Fibroblast of villous mesenchyme (primary cell): ENCODE measurements at places on chromosomes 3 and 15. TPM values are rescaled to one million over a fixed set of nuclear protein-coding genes. Genes with fewer than 3 reads are reported as not detected.

Gene GALNT15
- total RNA-seq: 4.7 and 8.4 TPM in 2 replicates

Gene VEPH1
- 8.6 and 10.3 TPM in 2 replicates for total RNA-seq

Gene RFT1
- 9.0 and 13.4 TPM in 2 replicates for total RNA-seq

Gene ALPK3
- total RNA-seq: 0.86 and 1.3 TPM in 2 replicates

Gene DGKG
- under 0.01 and 0.32 TPM in 2 replicates for total RNA-seq

Gene GP5
- total RNA-seq: 0.32 TPM in 1 of 2 replicates, not detected in the other

Gene GOLGA6L26
- total RNA-seq: not detected in 2 replicates

Gene FRMD4B
- under 0.01 TPM in 2 replicates for total RNA-seq

Gene P2RY12
- total RNA-seq: under 0.01 TPM in 1 of 2 replicates, not detected in the other

Gene BFSP2
- total RNA-seq: not detected in 2 replicates

Gene DUOX2
- not detected in 2 replicates for total RNA-seq

Gene APEH
- 104 and 109 TPM in 2 replicates for total RNA-seq

DNA sequence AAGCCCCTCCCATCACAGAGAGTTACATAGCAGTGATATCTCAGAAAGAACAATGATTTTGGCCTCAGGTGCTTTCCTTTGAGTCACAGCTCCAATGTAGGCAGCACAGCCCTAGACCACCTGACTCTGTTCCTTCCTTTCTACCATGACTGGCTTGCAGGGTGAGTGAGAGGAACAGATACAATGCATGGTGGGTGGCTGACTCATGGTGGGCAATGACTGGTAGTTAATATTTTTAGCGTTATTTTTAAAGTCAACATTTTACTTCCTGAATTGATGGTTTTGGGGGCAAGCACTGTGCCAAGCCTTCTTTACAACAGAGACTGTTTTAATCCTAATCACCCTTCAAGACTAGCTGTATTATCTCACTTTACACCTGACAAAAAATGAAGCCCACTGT lies 32.8 kb upstream of the ST3GAL6 start:
- DNase-seq: no peak

GRCh38 chr15:96887730-96888129 lies 557.2 kb downstream of the NR2F2 start:
- peak; percentile 26 for DNase-seq

DNA sequence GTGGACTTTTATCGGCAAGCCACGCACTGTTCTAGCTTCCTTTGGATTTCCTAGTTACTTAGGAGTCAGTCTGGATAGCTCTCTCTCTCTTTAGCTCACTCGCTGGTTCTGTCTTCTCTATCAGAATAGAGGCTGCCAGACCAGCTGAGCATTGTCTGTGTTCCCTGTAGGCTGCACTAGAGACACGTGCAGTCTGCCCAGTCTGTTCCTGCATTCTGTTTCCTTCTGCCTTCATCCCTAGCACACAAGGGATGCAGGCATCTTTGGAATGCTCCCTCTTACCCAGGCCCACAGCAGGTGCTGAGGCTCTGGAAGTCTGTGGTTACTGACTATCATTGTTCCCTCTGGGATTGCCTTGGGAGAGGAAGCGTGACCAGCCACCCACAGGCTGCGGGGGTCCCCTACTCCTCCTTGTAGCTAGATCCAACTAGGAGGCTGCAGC lies 322.8 kb downstream of the ZNF621 start:
- DNase-seq: peak; percentile 8

DNA sequence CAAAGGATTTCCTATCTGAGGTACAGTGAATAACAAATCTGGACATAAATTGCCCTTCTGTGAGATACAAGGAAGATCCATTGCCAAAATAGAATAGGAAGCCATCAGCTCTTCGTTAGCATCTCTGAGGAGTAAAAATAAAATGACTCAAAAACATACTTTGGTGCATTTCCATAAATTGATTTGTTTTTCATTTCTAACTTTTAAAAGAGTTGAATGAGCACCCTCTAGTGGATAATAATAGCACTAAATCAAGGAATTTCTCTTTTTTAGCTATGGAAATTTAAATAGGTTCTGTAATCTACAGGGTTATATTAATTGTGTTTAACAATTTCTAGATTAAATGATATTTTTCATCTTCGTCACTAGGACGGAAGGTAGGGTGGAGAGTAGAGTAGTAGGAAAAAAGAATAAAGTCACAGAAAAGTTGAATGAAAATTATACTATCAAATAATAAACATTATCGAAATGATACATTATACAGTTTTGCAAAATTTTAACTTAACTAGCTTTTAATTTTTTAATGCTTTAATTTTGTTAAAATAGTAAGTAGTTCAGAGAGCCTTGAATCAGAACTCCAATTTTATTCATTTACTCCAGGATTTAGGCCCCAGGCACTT lies 6.4 kb downstream of the NSUN3 start:
- peak; percentile 39 for DNase-seq

- DNase-seq: peak; percentile 52
Observed at GRCh38 chr3:4290272-4290893, 12.8 kb upstream of the SETMAR start.

DNA sequence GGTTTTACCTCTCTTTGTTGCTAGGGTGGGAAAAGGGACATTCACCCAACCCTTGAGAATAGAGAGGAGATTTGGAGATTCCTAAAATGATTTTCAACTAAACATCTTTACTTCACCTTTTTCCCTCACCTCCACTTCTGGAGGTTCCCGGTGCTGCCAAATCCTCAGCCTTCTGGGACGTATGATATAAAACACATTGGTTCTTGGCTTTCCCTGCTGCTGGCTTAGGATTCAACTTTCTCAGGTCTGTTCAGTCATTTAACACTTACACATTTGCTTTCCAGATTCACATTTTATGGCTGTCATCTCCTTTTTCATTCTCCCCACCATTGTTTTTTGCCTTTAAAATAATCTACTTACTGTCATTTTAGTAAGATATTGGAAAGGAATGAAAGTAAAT lies 106.6 kb downstream of the PIK3R4 start:
- no peak for DNase-seq

DNA sequence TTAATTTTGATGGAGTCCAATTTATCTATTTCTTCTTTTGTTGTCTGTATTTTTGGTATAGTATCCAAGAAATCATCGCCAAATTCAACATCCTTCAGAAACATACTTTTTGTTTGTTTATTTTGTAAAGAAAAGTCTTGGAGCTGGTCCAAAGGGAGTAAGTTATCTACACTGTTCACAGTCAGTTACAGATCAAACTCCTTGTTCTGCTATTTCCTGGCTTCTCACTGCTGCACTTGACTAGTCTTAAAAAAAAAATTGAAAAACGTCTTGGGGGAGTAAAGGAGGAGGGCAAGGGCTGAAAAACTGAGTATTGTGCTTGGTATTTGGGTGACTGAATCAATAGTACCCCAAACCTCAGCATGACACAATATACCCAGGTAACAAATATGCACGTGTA lies 105.6 kb downstream of the NFKBIZ start:
- DNase-seq: no peak

GRCh38 chr3:40103829-40104228 lies 205.7 kb upstream of the EIF1B start:
- no peak for DNase-seq

- no peak for DNase-seq
Observed at GRCh38 chr3:112459750-112460149, 39.5 kb downstream of the BTLA start.

- DNase-seq: peak; percentile 63
Observed at GRCh38 chr15:71011503-71012155, 103.6 kb upstream of the THSD4 start.

DNA sequence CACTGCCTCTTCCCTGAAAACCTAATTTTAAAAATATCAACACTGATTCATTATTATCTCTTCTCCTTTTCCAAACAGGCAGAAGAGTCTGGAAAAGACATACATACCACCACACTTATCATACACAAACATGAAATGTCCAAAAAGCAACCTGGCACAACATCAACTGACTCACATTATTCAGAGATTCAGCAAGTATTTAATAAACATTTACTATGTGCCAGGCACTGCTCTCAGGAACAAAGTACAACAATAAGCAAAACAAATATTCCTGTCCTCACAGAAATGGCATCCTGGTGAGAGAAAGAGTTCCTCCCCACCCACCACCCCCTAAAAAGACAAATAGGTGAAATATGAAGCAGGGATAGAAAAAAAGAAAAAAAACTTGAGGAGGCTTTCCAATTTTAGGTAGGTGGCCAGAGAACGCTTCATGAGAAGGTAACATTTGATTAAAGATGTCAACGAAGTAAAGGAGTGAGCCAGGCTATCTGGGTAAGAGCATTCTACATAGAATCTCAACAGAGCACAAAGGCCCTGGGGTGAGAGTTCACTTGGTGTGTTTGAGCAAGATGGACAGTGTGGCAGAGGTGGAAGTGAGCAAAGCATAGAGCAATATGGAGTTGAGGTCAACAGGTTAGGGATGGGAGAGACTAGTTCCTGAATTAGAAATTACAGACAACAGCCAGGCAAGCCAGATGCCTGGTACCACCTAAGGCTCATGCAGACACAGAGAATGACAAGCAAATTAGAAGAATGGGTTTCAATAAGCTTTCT lies 141.7 kb downstream of the OSBPL10 start:
- DNase-seq: no peak

DNA sequence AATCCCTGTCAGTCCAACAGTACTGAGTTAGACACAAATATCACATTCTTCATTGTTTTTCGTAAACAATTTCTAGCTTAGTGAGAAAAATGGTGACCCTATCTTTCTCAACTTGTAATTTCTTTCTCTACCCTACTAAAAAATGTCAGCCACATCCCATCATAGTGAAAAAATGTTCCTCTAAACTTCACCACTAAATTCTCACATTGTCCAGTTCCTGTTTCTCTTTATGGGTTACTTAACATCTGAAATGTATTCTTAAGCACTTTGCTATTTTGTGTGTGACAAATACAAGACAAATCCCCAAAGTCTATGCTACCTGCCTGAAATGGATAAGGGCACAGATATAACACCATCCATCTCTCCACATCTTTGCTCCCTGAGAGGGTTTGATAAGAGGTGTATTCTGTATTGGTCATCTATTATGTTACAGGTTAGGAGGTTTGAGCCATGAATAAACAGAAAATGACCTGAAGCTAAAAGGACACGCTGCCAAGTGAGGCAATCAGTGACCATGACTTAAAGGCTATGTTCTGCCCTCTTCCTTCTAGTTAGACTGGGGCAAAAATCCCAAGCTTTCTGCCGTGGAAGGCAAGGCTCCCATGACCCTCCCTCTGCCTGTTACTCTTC lies 118.2 kb downstream of the GADL1 start:
- DNase-seq: no peak

DNA sequence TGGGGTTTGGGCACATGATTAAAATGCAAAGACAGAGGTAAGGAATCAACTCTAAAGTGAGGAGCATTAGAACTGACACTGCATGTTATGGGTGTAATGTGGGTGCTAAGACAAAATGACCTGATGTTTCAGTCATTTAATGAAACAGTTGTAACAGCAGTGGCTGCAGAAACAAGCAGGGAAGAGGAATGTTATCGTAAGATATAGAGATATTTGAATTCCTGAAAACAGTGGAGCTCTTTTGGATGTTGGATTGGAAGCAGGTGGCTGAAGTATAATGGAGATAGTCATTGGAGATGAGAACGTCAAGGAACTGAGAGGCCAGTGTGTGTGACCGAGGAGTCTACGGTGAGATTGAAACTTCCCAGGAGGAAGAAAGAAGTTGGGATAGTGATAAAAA lies 1065.2 kb downstream of the ZPLD1 start:
- no peak for DNase-seq

DNA sequence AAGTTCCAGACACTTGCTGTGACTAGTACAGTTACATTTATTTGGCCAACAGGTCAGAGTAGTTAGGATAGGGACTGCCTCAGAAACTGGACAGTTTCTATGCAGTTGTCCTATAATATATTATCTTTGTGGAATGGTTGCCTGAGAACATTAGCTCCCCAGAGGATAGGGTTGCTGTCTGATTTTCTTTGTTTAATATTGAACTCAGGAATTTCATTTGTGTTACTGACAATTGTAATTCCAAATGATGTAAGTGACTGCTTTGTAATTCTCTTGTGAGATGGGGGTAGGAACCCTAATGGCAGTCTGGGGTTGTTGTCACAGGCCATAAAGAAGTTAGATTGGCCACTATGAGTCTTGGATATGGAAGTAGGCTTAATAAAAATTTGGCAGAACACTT lies 2.2 kb downstream of the NXPE3 start:
- no peak for DNase-seq

DNA sequence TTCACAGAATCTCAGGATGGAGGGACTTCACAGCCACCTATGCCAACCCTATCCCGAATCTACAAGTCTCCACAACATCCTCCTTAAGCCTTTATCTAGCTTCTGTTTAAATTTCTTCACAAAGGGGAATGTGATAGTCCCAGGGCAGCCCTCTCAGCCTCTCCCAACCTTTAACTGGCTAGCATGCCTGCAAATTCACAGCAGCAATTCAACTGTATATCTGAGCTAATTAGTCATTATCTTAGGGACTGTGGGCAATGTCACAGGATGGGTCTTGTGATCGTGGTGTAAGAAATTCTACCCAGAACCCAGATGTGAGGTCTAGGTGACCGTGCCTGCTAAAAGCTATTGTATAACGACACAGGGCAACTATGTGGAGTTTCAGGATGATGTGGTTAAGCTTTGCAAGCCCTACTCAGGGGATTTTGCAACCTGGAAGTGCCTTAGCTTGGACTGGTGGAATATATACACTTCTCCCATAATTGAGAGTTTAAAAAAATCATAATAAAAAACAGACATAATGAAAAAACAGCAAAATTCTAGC lies 65.5 kb upstream of the FBN1 start:
- peak; percentile 16 for DNase-seq

DNA sequence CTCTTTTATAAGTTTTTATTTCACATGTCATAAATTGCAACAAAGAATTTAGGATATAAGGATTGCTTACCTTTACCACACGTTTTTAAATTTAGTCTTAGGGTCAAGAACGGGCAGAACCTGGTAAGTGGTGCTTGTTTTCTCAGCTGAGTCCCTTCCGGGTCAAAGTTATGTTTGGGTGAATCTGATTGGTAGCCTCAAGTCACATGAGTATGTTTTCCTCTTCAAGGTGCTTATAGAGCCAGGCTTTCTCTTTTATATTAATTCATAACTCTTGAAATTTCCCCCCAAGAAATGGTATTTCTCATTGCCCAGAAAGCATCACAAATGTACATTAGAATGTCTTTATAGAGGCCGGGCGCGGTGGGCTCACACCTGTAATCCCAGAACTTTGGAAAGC lies 415.7 kb upstream of the ROBO2 start:
- no peak for DNase-seq

- no peak for DNase-seq
Observed at GRCh38 chr3:109224333-109224732, 87.8 kb downstream of the C3orf85 start.

- no peak for DNase-seq
Observed at GRCh38 chr15:100650685-100651084, 48.3 kb downstream of the ASB7 start.

GRCh38 chr3:39103324-39103693 lies 4.1 kb downstream of the GORASP1 start:
- DNase-seq: no peak

- peak; percentile 72 for DNase-seq
Observed at GRCh38 chr15:76336254-76337058, at the start of gene ISL2. ISL2 (plus strand) TSS chr15:76336773; CDS start chr15:76336884, 111 bp downstream.

- peak; percentile 21 for DNase-seq
Observed at GRCh38 chr3:171354706-171355582, 105.3 kb downstream of the TNIK start.
